Naive thymus-derived CD8-positive, alpha-beta T cell (primary cell): ENCODE measurements at places on chromosomes 11 and 22. TPM values are rescaled to one million over a fixed set of nuclear protein-coding genes. Genes with fewer than 3 reads are reported as not detected.

GRCh38 chr11:117374316-117375055, 46.8 kb downstream of the CEP164 start:
- no peak for DNase-seq

- DNase-seq: no peak
Observed at GRCh38 chr22:29916007-29916544, 33.1 kb downstream of the MTMR3 start.

DNA sequence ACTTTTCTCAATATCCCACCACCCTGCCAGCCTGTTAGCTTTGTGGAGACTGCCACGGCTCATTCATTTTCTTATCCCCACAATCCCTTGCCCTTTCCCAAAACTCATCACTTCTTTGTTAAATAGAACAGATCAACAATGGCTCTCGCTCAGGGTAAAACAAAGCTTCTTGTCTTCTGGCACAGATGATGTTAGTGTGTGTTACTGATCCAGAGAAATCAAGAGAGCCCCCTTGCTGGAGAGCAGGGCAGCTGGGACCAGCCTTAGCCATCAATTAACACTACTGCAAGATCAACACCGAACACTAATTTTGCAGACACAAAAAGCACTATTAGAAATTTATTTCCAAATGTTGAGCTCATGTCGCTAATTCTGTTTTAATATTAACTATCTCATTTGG, 420.9 kb downstream of the TENM4 start:
- DNase-seq: no peak

GRCh38 chr22:38513063-38513462, 7.0 kb upstream of the DDX17 start:
- peak; percentile 53 for DNase-seq

DNA sequence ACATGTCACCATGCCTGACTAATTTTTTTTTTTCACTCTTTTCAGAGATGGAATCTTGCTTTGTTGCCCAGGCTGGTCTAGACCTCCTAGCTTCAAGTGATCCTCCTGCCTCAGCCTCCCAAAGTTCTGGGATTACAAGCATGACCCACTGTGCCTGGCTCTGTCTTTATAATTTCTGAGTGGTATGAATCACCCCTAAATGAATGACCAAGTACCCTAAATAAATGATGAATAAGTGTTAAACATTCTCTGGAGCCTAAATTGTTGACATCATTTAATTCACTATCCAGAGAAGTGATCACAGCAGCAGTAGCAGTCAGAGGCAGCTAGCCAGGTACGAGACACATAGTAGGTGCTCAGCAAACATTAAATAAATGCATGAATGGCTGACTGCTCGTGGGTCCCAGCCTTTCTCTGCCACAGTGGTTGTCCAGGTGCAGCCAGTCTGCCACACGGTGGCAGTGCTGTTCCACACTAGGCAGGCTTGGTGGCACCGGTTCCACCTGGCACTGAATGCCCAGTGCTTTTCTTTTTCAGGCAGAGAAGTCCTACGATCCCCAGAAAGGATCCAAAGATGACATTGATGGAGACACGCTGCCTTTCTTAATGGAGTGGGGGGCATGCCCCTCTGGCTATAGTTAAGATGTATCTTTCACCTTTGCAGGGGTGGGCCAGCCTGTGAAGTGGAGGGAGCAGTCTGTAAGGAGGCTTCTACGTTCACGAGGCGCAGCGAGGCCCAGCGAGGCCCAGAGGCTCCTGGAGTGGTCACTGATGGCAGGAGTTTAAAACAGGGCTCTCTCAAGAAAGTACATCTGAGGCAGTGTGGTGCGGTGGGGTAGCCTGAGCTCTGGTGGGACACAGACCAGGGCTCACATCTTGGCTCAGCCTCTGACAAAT, 8.7 kb upstream of the TTC12 start:
- DNase-seq: peak; percentile 61

- DNase-seq: no peak
Observed at GRCh38 chr22:30565341-30565740, 9.1 kb downstream of the GAL3ST1 start.

DNA sequence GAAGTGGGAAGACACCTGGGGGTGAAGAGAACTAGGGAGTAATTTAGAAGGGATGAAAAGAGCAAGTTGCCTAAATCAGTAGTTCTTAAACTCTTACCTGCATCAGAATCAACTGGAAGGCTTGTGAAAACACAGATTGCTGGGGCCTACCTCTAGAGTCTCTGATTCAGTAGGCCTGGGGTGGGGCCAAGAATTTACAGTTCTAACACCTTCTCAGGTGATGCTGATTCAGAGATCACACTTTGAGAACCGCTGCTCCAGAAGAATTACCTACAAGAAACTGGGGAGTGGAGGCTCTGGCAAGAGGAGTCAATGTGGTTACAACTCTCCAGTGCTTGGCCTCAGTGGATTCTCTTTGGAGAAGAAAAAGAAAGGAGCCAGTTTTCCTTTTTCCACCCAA, 128.7 kb downstream of the C11orf58 start:
- DNase-seq: no peak

DNA sequence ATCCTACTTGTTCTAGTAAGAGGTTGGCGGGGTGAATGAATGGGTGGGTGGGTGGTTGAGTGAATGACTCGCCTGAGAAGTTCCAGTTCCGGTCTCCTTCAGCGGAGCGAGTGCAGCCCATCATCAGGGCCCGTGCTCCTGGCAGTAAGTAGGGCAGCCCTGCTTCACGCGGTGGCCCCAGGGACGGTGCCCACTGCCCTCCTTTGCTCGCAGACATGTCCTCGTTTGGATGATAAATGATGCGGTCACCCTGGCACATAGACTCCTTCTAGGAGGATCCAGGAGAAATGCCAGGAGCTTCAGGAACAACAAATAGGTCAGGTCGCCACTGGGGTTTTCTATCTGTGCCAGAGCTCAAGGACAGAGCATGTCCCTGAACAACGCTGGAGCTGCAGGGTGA, 370.8 kb downstream of the CTTN start:
- no peak for DNase-seq

DNA sequence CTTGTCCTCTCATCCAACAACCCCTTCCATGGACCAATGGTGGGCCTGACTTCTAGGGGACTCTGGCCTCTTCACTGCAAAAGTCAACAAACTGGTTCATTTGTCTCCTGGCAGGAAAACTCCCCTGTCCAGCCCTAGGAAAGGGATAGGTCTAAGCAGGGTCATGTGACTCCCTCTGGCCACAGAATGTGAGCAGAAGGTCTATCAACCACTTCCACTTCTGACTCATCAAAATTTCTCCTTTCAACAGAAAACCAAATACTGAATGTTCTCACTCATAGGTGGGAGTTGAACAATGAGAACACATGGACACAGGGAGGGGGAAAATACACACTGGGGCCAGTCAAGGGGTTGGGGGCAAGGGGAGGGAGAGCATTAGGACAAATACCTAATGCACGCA, 1.3 kb upstream of the ISX start:
- DNase-seq: no peak

- no peak for DNase-seq
Observed at GRCh38 chr11:92302770-92303169, 78.2 kb downstream of the FAT3 start.

GRCh38 chr11:131447277-131447815, 76.9 kb downstream of the NTM start:
- no peak for DNase-seq

DNA sequence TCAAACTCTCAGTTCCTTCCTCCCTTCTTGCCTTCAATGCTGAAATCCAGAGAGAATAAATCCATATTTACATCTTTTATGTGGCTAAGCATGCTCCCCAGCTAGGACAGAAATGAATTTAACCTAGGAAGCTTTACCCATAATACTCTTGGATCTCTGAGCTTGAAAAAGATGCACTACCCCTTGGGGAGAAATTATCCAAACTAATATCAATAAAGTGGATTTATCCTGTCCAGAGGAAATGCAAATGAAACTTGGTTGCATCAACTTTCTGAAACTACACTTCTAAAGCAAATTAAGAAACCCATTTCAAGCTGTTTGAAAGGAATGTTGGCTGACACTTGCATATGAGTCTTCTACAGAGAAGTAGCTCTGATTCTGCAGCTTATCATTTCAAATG, 347.9 kb downstream of the TTC28 start:
- DNase-seq: no peak

DNA sequence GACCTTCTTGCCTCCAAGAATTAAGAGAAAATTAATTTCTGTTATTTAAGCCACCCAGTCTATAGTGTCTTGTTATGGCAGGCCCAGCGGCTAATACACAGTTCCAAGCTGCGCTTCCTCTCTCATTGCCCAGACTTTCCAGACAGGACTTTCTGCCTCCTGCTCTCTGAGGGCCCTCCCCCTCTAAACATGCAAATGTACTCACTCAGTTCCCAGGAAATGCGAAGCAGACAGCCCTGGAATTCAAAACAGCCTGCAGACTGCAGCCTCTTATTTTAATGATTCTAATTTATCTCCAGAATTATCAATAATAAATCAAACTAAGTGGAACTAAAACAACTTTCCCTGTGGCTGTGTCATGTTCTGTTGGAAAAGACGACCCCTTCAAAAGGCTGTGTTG, 115.5 kb upstream of the ISX start:
- no peak for DNase-seq

- no peak for DNase-seq
Observed at GRCh38 chr22:40235308-40235707, 57.6 kb downstream of the TNRC6B start.

GRCh38 chr11:44066732-44067141, 667 bp downstream of the ACCS start:
- no peak for DNase-seq

GRCh38 chr11:8810540-8811301, 100.3 kb upstream of the AKIP1 start:
- DNase-seq: no peak

DNA sequence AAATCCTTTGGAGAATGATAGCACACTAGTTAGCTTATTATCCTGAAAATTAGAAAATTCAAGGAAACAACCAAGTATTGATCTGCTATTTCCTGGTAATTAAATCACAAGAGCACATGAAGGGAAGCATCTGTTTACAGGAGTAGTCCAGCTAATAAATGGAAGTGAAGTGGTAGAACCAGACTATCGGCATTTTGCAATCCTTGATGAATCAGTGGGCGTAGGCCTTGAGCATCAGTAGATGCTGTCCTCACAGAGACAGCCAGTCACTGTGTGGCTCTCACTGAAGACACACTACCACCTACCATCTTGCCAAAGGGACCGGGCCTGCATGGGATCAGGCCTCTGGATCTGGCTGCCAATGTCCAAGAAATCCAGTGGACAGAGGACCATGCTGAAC, 69.8 kb downstream of the FBLN1 start:
- no peak for DNase-seq

- DNase-seq: no peak
Observed at GRCh38 chr11:134609361-134610115, 197.5 kb upstream of the B3GAT1 start.

- DNase-seq: no peak
Observed at GRCh38 chr11:112292785-112293407, 32.2 kb upstream of the PLET1 start.

- DNase-seq: peak; percentile 18
Observed at GRCh38 chr11:65576867-65577755, 1.3 kb downstream of the EHBP1L1 start.

DNA sequence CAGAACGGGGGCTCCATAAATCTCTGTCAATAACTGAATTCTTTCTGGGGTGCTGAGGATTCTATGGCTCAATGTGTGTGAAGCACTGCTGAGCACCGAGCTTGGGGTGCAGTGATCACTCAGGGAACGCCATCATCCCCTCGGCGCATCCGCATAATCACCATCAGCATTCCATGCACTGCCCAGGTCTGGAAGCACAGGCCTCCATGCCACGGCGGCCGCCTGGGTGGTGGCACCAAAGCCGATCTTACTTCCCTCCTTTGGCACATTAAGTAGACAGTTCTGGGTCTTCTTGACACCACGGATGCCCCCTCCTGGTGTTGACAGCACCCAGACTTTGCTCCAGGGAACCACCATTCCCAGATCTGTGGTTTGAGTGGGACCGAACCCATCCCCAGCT, 15.6 kb downstream of the LTO1 start:
- no peak for DNase-seq

PHOX2A gene
- not detected for polyA plus RNA-seq

OR52J3 gene
- polyA plus RNA-seq: not detected

KDM4E gene
- not detected for polyA plus RNA-seq

MPZL2 gene
- polyA plus RNA-seq: 3.1 TPM

CAVIN3 gene
- not detected for polyA plus RNA-seq

NUP50 gene
- polyA plus RNA-seq: 45.2 TPM

DNAL4 gene
- polyA plus RNA-seq: 11.2 TPM

TSSK2 gene
- not detected for polyA plus RNA-seq

PYGM gene
- 0.50 TPM for polyA plus RNA-seq
